ENCODE measurements at places on chromosomes 1 and 21.

GRCh38 chr21:15809818-15810217 lies 80.0 kb downstream of the USP25 start:
- no peak for DNase-seq

DNA sequence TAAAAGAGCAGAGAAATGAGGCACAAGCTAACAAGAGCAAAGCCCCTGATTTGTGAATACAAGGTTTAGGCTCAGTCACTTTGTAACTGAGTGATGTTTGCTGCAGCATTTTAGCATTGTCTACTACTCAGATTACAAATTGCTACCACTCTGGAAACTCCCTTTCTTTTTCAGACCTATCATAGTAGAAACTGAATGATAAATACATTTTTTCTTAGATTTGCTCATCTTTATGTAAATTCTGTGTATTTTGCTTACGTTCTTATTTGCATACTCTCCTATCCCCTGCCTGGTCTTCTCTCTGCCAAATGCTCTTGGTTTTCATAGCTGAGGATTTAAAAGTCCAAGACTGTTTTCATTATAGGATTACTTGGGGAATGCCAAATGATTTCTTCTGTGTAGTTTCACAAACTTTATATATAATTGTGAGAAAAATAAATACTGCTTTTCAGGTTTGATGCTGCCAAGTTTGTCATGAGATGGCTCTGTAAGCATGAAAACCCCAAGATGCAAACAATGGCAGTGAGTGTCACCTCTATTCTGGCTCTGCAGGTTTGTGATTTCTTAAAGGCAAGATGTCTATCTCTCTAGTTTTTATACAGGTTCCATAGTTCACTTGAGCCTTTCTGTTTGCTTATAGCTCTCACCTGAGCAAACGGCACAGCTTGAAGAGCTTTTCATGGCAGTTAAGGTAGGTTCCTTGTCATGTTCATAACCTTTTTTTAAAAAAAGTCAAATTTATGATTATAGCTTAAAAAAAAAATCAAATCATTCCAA lies 24.7 kb downstream of the ZYG11A start:
- DNase-seq = no peak

GRCh38 chr1:88698764-88699163 lies 14.7 kb downstream of the PKN2 start:
- no peak for DNase-seq

- DNase-seq = no peak
Observed at GRCh38 chr1:176118985-176119384, 88.1 kb downstream of the COP1 start.

GRCh38 chr1:230772457-230773395 lies 25.5 kb downstream of the CAPN9 start:
- no peak for DNase-seq

DNA sequence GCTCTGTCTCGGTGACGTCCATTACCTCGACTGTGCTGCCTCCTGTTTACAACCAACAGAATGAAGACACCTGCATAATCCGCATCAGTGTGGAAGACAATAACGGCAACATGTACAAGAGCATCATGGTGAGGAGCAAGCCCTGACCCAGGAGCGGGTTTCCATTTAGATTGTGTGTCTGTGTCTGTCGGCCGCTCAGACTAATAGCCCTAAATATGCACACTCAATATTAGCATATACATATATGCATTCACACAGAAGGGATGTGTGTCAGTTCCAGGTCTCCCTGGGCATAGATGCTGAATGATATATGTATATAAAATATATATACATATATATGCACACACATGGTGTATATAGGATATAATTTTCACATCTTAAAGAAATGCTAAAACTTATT lies 111.7 kb downstream of the RGL1 start:
- no peak for DNase-seq

DNA sequence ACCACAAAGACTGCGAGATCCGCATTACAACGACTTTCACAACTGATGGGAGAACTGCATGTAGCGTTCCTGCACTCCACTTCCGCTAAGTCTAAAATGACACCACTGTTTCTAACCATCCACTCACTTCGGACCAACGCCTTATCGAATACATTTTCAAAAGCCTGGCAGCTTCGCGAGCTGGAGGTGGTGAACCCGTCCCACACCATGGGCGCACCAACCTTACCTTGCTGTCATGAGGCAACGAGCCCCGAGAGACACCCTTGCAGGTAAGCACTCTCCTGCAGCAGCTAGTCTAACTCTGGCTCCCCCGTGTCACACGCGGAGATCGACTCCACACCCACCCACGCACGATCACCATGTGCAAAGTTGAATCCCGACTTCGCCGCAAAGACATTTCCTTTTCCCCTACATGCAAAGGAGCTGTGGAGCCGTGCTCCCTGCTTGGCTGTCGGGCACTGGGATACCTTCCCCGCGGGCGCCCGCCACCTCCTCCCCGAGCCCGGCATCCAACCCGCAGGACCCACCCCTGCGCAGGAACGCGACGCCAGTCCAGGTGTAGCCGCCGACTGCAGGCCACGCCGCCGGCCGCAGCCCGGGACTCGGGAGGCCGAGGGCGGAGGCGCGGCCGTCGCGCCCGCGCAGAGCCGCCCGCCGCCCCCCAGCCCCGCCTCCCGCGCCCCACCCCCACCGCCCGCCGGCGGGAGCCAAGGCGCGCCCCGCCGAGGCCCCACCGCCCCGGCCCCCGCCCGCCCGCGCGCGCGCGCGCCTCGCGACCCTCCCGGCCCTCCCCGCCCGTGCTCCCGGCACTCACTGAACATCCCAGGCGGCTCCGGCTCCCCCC lies 629 bp downstream of the TAF5L start:
- DNase-seq = peak; percentile 57

- DNase-seq = no peak
Observed at GRCh38 chr1:229410692-229411433, 23.0 kb downstream of the ACTA1 start.

GRCh38 chr1:46784666-46785065 lies 14.2 kb upstream of the CYP4B1 start:
- no peak for DNase-seq

GRCh38 chr1:8239306-8240023 lies 78.4 kb upstream of the SLC45A1 start:
- no peak for DNase-seq

GRCh38 chr1:222247811-222248310 lies 300.0 kb downstream of the HHIPL2 start:
- DNase-seq = no peak

DNA sequence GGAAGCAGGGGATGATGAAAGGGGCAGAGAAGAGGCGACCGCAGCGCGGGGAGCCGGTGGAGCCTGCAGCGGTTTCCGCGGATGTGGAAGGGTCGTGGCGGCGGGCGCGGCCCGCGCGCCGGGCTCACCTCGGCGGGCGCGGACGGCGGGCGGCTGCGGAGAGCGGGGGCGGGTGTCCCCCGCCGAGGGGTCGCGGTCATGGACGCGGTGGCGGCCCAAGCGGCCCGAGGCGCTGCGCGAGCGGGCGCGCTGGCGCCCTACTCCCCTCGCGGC lies 572 bp downstream of the LPGAT1 start:
- peak; percentile 29 for DNase-seq

DNA sequence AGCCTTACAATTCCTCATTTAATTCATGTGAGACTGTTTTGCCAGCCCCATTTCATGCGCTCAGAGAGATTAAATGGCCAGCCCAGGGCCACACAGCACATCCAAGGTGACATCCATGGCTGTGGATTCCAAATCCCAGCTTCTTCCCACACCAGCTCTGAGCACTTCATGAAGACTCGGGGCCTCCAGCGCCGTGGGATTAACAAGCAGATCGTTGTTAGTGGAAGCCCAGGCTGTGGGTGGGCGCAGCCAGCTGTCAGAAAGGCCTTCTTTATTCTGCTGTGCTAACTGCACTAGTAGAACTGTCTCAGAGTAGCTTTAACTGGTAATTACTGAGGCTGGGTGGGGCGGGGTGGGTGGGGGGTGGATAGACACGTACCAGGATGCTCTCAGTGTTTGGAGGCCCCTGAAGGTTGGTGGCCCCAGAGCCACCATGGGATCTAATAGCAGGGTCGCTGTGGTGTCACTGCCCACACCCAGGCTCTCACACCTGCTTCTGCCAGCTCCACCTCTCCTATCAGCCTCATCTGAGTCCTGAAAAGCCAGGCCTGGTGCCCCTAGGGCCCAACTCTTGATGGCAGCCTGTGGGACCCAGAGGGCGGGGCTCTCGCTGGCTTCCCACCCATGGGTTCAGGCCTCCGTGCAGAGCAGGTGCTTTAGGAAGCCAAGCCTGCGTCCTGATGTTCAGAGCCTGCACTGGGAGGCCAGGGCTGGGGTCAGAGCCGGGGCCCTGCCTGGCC lies 3.4 kb downstream of the BMP8A start:
- DNase-seq = no peak

GRCh38 chr1:101237229-101237837 lies 514 bp downstream of the S1PR1 start:
- DNase-seq = peak; percentile 35

GRCh38 chr1:204321665-204322064 lies 38.1 kb downstream of the PLEKHA6 start:
- DNase-seq = no peak

DNA sequence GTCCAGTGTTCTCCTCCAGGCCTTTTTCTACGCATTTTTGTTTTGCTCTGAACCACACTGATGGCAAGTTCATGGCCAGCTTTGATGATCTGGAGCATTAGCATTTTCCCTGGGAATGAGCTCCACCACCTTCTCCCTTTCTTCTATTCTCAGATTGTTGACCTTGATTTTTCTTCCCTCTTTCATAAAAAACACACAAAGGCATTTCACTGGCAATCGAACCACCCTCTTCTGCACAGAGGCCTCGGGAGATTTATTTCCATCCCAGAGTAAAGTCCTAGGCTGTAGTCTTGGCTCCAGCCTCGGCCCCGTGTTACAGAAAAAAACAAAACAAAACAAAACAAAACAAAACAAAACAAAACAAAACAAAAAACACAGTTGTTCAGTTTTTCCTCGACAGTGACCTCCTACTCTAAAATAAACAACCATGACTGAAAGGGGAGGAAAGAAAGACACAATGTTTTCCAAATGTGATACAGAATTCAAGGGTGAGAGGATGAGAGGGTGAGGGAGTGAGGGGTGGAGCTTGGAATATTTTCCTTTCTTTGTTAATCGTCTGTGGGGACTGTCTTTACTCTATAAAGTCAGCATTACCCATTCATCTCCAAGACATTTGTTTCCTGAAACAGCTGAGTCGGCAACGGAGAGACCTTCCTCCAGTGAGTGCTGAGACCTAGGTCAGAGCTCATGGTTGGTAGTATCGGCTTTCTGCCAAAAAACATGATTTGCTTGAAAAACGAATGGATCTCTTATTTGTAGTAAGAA lies 29.8 kb upstream of the RNF186 start:
- no peak for DNase-seq

DNA sequence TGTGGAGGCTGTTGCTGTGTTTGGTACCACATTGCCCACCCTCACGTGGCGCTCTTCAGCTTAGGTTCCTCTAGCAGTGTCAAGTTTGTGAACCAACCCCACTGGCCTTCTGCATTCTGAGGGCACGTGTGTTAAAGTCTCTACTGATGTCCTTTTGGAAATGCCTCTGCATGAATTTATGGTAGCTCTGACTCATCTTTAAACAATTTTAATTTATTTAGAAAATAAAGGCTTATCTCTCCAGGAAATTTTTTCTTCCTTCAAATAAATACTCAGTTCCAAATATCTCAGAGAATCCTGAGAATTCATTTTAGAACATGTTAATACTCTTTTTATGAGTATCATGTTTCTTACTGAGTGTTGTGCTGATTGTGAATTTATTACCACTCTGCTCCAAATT lies 5.5 kb downstream of the CD1D start:
- DNase-seq = no peak

DNA sequence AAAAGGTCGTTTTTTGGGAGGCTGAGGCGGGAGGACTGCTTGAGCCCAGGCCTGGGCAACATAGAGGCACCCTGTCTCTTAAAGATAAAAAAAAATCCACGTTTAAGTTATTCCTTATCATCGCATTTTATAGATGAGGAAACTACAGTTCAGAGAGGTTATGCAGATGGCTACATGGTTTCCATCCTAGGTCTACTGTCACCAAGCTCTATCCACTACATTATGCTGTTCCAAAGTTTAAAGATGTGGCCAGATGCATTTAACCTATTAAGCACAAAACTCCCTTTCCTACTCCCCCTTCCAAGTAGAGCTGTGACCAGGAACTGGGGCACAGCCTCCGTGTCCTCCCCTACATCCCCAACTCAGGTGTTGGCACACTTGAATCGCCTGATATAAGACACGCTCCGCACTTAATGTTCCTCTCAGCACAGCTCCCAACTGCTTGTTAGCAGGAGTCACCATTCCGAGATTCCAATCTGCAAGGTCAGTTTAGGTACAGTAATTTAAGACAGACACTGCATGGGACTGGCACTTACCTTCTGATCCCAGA lies 1.3 kb downstream of the TAF5L start:
- no peak for DNase-seq

DNA sequence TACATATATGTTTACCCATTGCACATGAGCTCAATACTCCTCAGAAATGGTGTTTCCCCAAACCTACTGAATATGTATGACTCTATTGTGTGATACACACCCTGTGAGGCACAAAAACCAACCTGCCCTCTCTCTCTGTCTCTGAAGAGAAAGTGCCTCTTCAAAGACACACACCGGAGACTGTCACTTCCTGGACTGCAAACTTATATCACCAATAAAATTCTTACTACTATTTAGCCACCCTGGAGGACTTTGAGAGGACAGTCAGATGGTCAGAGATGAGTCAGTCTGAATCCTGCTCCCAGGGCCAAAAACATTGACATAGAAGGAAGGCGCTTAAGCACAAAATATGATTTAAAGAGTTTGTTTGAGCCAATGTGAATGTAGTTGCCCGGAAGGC lies 110.4 kb downstream of the PPIAL4G start:
- peak; percentile 63 for DNase-seq

GRCh38 chr21:33206771-33207281 lies 22.9 kb upstream of the IFNAR2 start:
- DNase-seq = no peak

DNA sequence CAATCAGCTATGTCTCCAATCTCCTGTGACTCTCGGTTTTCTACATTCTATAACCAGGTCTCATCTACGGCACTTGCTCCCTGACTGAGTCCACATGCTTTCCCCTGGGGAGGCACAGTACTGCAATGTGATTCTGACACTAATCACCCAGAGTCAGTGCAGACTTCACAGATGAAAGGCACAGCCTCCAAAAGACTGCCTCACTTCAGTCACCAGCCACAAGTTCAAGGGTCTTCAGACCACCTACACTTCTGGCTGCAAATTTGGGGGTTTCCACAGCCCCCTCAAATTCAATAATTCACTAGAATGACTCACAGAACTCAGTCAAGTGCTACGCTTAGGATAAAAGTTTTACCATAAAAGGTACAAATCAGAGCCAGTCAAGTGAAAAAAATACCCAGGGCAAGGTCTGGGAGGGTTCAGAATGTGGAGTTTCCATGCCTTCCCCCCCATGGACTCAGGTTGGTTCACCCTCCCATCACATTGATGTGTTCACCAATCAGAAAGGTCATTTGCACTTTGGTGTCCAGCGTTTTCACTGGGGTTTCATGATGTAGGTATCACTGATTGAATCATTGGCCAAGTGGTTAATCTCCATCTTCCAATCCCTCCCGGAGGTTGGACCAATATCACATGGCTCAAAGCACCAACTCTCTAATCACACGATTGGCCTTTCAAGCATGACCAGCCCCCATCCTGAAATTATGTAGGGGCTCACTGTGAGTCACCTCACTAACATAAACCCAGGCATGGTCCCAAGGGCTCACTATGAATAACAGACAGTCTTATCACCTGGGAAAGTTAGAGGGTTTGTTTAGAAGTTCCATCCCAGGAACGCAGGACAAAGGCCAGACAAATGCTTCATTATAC lies 182.9 kb upstream of the CAMK1G start:
- no peak for DNase-seq

GRCh38 chr1:168422203-168422847 lies 121.5 kb downstream of the XCL2 start:
- DNase-seq = no peak
